ENCODE measurements at places on chromosomes 1 and 21.

DNA sequence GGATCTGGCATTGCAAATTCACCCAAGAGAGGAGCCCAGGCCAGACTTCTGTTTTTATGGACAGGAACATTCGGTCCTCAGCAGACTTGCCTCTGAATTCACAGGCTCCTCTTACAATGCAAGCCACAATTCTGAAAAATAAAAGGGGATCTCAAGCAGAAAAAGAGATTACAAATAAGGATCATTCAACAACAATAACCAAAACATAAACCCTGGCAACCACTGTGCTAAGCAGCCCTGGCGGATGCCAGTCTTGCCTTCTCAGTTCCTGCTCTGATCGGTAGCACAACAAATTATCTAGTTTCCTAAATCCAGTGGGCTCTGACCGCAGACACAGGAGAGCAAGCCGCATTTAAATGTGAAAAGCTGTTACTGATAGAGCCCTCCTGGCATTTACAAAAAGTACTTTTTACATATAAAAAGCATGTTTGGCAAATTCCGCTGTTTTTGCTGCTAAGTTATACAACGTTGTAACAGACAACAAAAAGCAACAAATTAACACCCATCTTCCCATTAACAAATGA lies 123.4 kb upstream of the FOXD3 start:
- DNase-seq, result no peak

DNA sequence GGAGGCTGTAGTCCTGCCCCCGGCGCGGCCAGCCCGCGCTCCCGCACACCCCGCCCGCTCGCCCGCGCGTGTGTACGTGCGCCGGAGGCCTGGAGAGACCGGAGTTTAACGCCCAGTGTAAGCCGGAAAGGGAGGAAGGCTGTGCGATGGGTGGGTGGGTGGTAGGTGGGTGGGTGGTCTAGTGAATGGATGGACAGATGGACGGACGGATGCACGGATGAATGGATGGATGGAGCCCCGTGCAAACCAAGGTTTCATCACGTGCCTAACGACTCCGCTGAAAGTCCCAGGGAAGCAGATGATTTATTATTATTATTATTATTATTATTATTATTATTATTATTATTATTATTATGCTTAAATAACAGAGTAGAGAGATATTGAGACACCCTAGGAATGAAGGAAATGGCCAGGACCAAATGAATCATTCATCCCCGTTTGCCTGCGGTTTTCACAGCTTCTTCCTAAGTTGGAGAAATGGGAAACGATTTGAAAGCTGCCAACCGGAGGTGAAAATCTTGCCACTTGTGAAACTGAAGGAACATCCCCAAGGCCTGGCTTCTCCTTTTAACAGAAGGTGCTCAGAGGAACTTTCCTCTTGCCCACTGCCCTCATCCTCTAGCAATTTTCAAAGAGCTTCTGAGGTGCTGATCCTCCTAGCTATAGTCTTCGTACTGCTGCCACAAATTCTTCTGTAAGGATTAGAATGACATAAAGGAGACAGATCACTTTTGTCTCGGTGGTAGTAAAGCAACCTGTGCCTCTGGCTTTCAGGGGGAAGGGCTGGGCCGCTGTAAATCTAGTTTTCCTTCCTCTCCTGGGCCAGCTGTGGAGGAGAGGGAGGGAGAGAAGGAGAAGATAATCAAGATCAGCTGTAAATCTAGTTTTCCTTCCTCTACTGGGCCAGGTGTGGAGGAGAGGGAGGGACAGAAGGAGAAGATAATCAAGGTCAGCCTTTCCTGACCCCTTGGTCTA lies 648 bp upstream of the RGS7 start:
- no peak for DNase-seq

DNA sequence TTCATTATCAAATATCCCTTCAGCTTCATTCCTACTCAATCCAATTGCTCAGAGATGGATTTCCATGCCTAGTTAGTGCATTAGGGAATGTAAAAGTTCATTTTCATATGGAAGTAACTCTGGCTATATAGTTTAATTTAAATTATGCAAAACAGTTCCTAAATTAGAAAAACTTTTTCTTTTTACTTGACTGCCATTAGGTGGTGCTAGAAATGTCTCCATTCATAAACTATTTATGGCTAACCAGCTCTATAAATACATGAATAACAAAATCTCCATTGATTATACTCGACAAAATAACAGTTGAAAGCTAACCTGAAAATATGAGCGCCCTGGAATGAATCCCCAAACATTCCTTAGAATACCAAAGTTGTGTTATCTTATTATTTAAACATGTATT lies 311.4 kb downstream of the USH2A start:
- DNase-seq, result no peak

- DNase-seq, result no peak
These were observed 64.0 kb downstream of the CD46 start for GRCh38 chr1:207815913-207816291.

DNA sequence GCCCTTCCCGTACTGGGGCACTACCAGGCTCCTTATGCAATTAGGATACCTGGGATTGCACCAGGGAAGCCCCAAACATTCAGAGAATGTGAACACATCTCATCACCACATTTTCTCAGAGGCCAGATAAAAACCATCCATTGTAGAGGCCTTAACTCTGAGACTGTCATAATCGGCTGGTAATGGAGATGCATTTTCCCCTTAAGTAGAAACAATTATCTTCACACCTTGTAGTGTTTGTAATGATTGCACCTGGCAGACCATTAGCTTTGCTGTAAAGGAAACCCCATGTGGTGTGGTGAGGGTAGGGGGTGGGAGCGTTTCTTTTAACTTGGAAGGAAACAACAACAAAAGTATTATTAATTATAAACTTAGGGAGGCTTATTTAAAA lies 90.0 kb upstream of the TLR5 start:
- DNase-seq, result no peak

- DNase-seq, result no peak
These were observed 264.7 kb downstream of the CTH start for GRCh38 chr1:70675737-70676156.

- DNase-seq, result peak; percentile 76
These were observed at the start of gene JTB for GRCh38 chr1:153977250-153978240. TSS of gene JTB (minus strand) at chr1:153977674. CDS start at chr1:153977252, 422 bp downstream.

DNA sequence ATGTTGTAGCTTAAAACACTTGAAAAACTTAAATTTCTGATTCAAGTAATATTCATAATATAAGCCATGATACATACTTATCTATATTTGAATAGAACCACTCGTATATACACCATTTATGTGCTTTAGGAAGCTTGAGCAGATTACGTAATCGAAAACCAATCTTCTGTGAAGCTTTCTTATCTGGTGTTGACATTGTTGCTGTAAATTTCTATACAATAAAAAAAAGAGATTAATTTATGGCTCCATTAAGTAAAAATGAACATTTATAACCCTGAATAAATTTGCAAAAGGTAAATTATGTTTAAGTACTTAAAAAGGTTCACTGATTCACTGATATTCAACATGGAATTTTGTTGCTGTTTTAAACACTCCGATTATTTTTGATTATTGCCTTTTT lies 21.4 kb downstream of the LIN9 start:
- no peak for DNase-seq

- DNase-seq, result no peak
These were observed 45.9 kb upstream of the COL6A1 start for GRCh38 chr21:45935628-45936027.

- DNase-seq, result no peak
These were observed 92.5 kb upstream of the RUNX3 start for GRCh38 chr1:25022361-25023189.

DNA sequence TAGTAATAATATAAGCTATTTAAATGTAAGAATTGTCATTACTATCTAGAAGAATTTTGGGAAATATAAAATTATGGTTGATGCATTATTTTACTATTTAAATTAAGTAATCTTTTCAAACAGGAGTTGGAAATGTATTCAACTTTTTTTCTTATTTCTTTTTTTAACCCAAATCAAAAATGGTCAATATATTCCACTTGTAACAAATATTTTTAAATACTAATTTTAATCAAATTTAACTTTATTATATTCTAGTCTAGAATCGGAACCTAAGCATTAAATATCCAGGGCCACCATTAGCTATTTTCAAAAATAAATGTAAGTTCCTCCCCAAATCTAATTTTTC lies 37.2 kb upstream of the S1PR1 start:
- DNase-seq, result no peak

- DNase-seq, result no peak
These were observed 145.0 kb upstream of the SGIP1 start for GRCh38 chr1:66388913-66389312.

GRCh38 chr1:97170300-97170699 lies 448.7 kb downstream of the PTBP2 start:
- DNase-seq, result no peak

GRCh38 chr1:66505671-66506392 lies 28.1 kb upstream of the SGIP1 start:
- DNase-seq, result no peak

GRCh38 chr1:19909392-19909791 lies 14.0 kb downstream of the PLA2G2E start:
- no peak for DNase-seq

DNA sequence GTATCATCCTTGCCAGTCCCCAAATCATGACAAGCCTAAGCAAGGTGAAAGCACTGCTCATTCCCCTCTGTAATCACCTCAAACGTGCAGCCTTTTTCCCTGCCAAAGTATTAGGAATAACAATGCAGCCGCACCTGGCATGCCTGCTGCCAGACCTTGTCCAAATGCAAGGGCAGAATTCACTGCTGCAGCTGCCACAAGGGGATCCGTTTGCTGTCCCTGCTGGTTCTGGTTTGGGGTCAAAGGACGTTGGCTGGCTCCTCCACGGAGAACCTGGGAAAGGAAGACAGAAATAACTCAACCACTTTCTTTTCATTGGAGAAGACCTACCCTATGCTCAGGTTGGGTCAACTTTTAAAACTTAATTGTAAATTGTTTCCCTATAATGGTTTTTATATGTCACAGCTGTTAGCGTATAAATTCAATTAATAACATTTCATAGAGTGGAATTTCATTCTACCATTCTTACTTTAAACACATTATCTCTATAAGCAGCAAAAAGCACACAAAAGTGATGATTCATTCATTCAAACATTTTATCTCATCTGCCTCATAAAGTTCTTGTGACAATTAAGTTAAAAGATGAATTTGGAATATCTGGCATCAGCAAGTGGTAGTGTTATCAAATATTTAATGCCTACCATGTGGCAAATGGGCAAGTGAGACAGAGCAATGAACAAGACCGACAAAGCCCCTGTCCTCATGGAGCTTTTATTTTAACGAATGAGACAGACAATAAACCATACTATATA lies 59.8 kb upstream of the SDC3 start:
- DNase-seq, result no peak

DNA sequence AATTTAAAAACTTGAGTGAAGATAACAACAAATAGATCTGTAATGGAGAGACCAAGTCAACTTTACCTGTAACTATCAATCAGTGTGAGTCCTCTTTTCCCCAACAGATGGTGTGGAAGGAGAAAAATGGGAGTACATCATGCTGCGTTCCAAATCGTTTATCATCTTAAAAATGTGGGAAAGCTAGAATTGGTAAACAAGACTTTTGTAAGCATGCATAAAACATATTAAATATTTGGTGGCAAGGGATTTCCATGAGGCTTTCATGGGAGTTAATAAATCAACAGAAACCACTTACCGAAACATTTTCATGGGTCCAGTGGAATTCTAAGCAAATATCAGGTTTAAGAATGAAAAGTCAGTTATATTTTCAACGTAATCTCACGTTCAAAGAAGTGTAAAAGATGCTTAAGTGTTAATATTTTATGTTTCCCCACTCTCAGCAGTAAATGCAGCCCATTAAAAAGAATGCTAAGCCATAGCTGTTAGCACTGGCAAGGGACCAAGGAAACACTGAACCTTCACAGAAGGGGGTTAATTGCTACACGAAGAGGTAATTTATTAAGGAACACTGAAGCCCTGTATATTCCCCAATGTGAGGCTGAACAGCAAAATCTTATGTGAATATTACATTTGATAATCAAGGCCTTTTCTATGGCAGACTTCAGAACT lies 117.0 kb downstream of the ZC3H11B start:
- no peak for DNase-seq

GRCh38 chr1:163305441-163305840 lies 16.3 kb upstream of the NUF2 start:
- no peak for DNase-seq

DNA sequence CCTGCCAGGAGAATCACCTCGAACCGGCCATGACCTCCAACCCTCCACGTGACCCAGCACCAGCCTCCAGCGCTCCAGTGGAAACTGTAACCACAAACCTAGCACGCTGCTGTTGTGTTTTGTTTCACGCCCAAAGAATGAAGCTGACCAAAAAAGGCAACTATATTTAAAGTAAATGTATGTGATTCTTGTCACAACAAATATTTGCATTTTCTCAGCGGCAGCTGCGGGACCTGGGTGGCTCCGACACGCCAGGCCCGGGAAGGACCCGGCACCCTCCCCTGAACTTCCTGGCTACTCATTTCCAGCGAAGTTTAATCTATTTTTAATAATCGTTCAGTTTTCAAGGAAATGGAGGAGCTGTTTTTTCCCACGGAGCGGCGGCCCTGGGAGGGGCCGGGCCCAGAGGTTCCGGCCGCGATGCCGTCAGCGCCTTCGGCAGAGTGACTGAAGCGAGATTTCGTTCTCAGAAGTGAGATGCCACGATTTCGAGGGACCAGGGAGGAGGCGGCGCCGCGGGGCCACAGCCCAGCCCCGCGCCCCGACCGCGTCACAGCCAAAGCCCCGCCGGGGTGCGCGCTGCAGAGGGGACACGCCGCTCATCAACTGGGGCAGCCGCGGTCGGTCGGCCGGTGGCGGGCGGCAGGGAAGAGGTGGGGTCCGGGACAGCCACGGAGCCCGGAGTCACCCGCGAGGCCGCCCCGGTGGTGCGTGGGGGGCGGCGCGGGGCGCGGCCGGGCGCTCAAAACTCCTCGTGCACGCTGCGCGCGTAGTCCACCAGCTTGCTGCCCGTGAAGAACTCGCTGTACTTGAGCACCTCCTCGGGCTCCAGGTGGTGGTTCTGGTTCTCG lies 3.0 kb upstream of the TNFRSF4 start:
- no peak for DNase-seq

DNA sequence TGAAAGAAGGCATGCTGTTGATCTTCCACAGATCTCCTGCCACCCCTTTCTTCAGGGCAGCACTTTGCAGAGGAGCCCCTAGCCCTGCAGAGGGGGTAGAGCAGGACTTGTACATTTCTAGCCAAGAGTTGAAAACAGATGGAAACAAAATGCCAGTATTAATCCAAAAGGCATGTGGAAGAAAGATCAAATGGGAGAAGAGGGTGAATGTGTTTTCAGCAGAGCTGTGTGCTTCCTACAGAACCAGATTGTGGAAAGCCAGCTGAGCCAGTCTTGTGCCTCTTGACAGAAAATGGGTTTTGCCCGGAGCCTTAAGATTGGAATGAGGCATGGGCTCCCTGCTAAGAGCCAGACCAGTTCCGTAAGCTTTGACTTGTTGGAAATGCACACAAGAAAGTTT lies 105.2 kb upstream of the TSPAN2 start:
- no peak for DNase-seq

Data from DMS 273 treated with DMSO at 0.1 percent for 48 hours (cell line).